ENCODE measurements at places on chromosomes 7 and 10.
A peak's percentile ranks its signal among the peaks of the same experiment; 100 is the strongest.

DNA sequence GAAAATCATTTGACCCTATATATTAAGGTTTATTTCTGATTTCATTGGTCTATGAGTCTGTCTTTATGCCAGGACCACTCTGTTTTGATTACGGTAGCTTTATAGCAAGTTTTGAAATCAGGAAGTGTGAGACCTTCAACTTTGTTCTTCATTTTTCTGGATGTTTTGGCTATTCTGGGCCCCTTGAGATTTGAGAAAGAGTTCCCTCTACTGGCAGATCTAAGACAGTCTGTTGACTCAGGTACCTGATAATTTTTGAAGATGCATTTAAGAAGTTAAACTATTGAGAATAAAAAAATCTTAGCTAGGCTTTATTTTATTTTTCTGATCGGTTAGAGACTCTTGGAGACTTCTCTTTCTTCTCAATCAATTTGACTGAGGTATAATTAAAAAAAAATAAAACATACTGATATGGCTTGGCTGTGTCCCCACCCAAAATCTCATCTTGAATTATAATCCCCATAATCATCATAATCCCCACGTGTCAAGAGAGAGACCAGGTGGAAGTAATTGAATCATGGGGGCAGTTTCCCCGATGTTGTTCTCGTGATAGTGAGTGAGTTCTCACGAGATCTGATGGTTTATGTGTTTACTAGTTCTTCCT lies 209.2 kb downstream of the SNX10 start:
- DNase-seq: no peak

DNA sequence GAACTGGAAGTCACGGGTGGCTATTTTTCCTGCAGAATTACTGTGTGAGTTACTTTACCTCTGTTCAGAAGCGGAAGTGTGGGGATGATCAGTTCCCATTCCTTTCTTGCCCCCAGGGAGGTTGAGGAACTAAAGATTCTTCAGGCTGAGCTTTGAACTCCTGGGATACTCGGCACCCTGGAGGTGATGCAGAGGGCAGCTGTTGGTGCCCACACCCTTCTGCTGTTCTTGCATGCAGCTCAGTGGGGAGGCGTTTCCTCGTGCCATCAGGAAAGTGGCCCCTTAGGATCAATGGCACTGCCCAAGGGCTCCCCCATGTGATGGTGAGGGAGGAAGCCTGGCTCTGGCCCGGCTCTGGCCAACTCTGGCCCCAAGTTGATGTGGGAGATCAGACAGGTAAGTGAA lies 44.7 kb upstream of the MXI1 start:
- no peak for DNase-seq

DNA sequence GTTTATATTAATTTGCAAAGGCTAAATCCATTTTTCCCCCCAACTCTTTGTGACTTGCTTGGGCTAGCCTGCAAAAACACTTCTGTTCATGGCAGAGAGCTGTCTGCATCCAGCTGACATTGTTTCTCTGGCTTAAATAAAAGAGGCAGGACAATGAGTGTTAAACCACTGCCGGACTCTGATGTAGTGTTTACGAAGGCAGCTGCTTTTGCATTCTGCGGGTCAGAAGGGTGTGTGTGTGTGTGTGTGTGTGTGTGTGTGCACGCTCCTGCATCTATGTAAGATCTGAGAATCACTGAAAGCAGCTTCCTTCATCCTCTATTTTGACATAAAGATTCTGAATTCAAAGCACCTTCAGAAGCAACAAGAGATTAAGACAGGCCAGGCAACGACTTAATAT lies 28.3 kb downstream of the NRP1 start:
- no peak for DNase-seq

DNA sequence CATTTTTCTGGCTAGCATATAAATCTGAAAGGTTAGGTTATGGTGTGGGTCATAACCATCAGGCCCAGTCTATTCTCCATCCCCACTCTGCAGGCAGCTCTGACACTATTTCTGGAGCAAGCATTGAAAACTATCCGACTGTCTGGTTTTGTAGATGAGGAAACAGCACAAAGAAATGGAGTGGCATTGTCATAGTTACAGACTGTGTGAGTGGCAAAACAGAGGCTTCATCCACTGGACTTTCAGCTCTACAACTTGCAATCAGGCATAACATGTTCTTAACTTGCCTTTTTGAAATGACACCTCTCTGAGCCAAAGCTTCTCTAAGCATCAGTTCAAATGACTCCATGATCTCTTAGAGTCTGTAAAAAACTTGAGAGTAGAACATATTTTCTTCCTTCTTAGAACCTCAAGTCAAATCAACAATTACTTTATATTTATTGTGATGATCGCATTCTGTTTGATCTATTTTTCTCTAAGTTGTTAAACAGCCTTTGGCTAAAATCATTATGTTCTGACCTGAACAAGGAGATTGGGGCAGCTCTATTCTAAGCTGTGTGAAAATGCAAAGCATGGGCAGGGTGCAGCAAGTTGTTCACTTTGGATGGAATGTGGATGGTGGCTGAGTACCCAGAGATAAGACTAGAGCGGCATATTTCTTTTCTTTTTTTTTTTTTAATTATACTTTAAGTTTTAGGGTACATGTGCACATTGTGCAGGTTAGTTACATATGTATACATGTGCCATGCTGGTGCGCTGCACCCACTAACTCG lies 68.5 kb downstream of the LRRC4 start:
- DNase-seq: no peak

GRCh38 chr10:6348096-6348874 lies 145.6 kb downstream of the PFKFB3 start:
- DNase-seq: peak; percentile 84

- DNase-seq: no peak
These were observed 66.6 kb downstream of the FZD1 start for GRCh38 chr7:91330866-91331265.

DNA sequence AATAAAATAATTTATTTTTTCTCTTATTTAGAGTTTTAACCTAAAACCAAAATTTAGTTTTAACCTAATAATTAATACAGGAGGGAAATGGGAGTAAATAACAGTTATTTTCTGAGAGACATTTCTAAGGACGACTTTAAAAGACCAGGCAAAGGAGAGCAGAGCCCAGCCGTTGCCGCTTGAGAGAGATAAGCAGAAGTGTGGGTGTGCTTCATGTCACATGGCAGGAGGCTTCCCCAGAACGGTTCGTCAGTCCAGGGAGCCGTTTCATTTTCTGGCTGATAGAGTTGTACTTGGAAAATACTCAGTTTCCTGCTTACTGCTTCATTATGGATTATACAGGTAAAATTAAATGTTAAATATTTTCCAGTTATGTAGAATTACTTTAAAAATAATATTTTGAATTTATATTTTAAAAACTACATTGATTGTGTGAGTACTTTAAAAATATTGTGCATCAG lies 61.4 kb downstream of the ST7 start:
- DNase-seq: no peak

DNA sequence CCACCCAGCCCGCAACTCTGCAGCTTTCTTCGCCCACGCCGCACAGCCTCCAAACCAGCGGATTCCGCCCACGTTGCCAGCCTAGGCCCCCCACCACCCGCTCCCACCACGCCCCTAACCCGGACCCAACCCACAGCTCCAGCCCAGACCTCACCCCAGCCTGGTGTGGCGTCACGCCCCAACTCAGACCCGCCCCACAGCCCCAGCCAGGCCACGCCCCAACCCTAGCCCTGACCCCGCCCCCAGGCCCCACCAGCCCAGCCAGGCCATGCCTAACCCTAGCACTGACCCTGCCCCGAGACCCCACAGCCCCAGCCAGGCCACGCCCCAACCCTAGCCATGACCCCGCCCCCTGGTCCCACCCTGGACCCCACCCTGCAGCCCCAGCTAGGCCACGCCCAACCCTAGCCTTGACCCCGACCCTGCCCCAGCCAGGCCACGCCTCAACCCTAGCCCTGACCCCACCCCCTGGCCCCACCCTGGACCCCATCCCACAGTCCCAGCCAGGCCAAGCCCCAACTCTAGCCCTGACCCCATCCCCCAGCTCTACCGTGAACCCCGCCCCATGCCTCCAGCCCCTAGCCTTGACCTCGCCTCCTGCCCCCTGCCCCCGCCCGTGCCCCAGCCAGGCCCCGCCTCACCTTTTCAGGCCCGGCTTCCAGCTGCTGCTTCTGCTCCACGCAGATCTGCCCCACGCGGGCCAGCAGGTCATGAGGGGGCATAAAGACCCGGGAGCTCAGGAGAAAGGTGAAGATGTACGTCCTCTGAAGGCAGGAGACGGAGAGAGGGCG lies 64.0 kb downstream of the RASGEF1A start:
- DNase-seq: peak; percentile 37

DNA sequence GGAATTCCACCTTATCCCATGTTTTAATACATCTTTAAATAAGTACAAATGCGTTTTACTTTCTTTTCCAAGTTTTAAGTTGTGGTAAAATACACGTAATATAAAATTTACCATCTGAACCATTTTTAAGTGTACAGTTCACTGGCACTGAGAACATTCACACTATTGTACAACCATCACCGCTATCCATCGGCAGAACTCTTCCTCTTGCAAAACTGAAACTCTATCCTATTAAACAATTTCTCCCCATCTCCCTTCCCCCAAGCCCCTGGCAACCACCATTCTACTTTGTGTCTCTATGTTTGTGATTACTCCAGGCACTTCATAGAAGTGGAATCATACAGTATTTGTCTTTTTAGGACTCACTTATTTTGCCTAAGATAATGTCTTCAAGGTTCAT lies 33.8 kb downstream of the HIP1 start:
- DNase-seq: no peak

DNA sequence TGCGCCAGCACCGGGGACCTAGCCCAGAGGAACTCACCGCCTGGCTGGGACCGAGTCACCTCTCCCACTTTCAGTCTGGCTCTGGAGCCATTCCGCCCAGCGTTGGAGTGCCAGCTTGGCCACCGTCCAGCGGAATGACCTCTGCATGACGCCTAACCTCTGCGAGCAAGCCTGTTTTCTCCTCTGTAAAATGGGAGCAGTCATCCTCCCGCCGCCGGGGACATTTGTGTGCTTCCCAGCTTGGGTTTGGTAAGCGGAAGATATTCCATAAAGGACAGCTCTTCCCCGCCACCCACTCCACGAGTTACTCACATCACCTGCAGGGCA lies 1.3 kb upstream of the ZCCHC24 start:
- no peak for DNase-seq

GRCh38 chr7:44782460-44782859 lies 14.0 kb upstream of the PPIA start:
- DNase-seq: no peak

GRCh38 chr7:91263384-91264045 lies 718 bp upstream of the FZD1 start:
- no peak for DNase-seq

GRCh38 chr10:108425283-108425964 lies 1260.9 kb upstream of the SORCS1 start:
- no peak for DNase-seq

DNA sequence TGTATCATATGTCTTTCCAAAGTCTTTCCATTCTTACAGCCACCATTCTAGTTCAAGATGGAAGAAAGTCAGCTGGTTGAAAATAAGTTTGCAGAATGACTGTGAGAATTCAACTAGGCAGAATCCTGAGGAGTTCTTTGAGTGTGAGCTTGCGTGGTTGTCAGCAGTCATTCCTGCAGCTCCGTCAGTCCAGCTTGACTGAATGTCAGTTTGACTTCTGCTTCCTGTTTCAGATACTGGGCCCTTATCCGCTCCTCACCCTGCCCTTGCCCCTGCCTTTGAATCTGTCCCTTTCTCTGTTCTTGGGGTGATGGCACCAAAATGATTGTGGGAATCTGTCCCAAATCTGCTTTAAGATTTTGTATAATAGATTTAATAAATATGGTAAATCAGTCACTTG lies 27.8 kb downstream of the SLC26A5 start:
- DNase-seq: no peak

DNA sequence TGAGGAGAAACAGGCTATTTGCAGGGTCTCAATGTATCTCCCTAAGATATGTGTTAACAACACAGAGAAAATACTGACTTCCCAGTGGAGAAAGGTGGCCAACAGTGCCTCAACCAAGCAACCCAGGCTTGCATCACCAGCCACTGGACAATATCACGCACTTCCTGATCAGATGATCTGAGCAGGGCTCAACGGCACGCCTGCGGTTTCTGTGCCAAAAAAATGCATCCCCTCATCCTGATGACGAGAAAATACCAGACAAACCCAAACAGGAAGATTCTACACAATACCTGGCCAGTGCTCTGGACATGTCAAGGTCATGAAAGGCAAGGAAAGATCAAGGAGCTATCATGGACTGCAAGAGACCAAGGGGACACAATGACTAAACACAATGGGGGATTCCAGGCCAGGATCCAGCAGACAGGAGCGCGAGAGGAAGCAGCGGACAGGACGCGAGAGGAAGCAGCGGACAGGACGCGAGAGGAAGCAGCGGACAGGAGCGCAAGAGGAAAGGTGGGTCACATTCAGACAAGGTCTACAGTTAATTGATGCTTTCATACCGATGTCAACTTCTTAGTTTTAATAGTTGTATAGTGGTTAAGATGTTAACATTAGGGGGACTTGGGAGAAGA lies 51.1 kb downstream of the GNA12 start:
- no peak for DNase-seq

GRCh38 chr7:126103582-126103981 lies 1149.2 kb downstream of the GRM8 start:
- DNase-seq: no peak

GRCh38 chr10:22317076-22317370 lies 835 bp downstream of the COMMD3 start:
- no peak for DNase-seq

- DNase-seq: no peak
These were observed 280.5 kb downstream of the SFMBT2 start for GRCh38 chr10:7130191-7130911.

DNA sequence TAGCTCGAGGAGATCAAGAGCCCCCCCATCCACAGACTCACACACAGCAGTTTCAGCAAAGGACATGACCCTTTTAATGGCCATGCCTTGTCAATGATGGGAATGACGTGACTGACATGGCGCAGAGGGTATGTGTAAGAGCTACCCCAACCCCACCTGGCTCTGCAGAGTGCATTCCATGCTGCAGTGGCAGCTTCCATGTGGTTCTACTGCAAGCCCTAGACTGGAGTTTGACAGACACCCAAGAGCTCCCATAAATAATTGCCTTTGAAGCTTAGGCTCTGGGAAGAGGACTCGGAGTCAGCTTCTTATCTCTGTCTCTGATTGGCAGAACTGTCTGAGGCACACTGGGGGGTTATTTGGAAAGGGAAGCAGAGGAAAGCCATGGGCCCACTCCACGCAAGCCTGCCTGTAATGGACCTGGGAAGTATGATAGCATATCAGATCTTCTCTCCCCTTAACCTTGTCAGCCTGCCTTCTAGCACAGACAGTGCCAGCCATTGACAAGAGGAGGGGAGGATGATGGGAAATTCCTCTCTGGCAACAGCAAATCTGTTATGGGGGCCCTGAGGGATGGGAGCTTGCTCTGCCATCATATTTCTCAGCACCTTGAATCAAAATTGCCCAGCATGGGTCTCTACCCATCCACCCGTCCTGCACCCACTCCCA lies 478.5 kb upstream of the PODXL start:
- no peak for DNase-seq

DNA sequence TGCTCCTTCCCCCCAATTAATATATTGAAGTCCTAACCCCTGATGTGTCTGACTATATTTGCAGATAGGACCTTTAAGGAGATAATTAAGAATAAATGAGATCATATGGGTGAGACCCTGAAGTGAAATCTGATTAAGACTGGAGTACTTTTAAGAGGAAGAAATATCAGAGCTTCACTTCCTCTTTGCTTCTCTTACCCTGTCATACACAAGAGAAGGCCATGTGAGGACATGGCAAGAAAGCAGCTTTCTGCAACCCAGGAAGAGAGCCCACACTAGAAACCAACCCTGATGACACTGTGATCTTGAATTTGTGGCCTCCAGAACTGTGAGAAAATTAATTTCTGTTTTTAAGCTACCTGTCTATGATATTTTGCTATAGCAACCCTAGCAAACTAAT lies 44.2 kb downstream of the JMJD1C start:
- DNase-seq: no peak

Measured in activated naive CD4-positive, alpha-beta T cell treated with anti-CD3 and anti-CD28 coated beads, Interleukin-2, amount 50 U/mL, for 16 hours (primary cell).